ENCODE measurements at places on chromosomes 4 and X.

GRCh38 chr4:184653650-184654049 is 4.1 kb downstream of the PRIMPOL start:
- no peak for DNase-seq

- no peak for DNase-seq
These were observed 340 bp downstream of the HNRNPD start for GRCh38 chr4:82373486-82373815.

DNA sequence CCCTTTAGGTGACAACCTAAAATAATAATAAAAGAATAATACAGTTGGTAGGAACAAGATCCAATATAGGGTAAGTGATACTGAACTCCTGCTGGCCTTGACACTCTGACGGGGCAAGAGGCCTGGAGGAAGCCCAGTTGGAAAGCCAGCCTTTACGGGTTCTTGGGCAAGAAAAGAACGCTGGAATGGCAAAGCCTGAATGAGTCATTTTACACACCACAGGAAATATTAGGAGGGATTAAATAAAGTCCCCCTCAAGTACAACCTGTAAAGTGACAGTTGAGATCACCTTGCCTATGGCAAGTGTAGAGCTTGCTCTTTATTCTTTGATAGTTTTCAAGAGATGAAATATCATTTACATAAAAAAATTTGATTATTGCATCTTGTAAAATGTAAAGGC is 244.5 kb upstream of the TLL1 start:
- no peak for DNase-seq

GRCh38 chr4:124642846-124643245 is 69.7 kb downstream of the ANKRD50 start:
- no peak for DNase-seq

DNA sequence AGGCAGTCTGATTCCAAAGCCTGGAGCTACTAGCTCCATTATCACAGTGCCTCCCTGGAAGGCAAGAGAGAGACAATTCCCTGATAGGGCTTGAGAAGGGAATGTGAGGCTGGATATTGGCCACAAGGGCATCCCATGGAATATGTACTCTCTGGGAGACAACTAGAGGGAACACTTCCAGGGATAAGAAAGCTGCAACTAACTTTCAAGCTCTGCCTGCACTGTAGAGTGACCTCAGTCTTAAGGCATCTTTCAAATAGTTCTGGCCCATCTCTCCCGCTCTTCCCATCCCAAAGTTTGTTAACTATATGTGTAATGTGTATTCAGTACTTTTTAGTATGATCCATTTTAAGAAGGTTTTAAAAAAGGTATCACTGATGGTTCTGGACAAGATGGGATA is 13.1 kb upstream of the RNF212 start:
- DNase-seq, result no peak

All from thoracic aorta (tissue), 2 donors.